NCI-H748 treated with DMSO at 0.1 percent for 48 hours (cell line): ENCODE measurements at places on chromosomes 11 and 22.

GRCh38 chr11:130159657-130160497, at the start of gene ST14:
ST14 (plus strand) TSS chr11:130159782; CDS start chr11:130159980, 198 bp downstream.
- no peak for DNase-seq

- DNase-seq: no peak
Observed at GRCh38 chr11:130892861-130893260, 23.4 kb downstream of the SNX19 start.

- no peak for DNase-seq
Observed at GRCh38 chr22:38298312-38299005, 18.8 kb downstream of the CSNK1E start.

DNA sequence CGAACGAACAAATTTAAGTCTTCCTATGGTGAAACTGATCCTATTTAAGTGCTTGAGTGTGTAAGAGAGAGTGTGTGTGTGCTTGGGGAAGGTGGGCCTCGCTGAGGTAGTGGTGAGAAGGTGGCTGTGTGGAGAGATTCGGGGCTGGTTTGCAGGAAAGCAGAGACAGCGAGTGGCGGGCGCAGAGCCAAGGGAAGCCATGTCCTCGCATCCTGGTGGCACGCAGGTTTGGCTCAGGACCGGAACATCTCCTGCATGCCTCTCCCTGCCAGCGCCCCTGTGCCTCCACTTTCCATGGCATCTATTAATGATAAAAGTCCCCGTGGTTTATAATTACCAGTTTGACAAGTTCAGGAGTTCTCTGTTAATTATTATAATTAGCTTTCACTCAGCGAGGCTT, 383.1 kb upstream of the CADM1 start:
- DNase-seq: no peak

DNA sequence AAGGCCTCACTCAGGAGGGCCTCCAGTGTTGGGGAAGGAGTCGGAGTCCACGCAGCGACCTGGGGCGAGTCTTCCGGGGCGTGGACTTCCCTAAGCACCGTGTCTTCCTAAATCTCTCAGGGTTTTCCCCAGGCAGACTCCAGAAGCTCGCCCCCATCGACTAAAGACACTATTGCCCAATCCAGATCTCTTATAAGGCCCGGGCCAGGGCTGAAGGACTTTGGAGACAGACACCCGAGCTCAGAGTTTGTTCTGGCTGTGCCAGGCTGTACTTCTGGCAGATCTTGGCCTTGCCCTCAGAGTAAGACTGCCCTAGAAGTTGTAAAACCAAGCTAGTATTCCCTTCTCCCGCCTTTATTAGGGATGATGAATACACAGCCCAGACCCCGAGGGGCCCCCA, 191.4 kb downstream of the BUD13 start:
- DNase-seq: no peak

GRCh38 chr22:48301908-48302307, 1525.8 kb downstream of the BRD1 start:
- DNase-seq: no peak

GRCh38 chr11:108726077-108726800, 61.4 kb downstream of the DDX10 start:
- no peak for DNase-seq

DNA sequence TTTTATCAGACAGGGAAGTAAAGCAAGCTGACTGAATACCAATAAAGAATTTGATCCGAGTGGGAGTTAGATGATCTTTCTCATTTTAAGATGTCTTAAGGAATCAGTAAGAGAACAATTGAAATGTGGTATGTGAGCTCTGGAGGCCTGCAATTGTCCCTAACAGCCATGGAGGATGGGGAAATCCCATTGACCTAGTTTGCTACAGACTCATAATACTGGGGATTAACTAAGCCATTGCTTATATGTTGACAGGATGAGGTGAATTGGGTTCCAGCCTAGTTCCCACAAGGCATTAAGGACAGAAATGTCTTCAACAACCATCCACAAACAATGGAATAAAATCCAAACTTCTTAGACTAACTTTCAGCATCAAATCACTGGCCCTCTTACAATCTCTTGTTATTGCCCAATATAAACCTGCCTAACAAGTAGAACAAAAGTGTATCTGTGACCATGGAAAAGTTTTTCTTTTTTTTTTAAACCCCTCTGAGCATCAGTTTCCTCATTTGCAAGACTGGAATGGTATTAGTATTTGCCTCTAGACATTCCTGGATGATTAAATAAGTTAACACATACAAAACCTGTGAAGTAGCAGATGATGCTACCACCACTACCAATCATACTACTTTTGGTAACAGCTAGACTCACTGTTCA, 773.2 kb downstream of the DLG2 start:
- DNase-seq: no peak

- peak; percentile 7 for DNase-seq
Observed at GRCh38 chr22:22422629-22423112, 85.9 kb downstream of the ZNF280B start.

GRCh38 chr11:123484448-123484847, 54.4 kb downstream of the GRAMD1B start:
- DNase-seq: no peak

- DNase-seq: no peak
Observed at GRCh38 chr22:42855211-42855610, 1.9 kb downstream of the ARFGAP3 start.

GRCh38 chr11:20351136-20351535, 12.4 kb upstream of the HTATIP2 start:
- no peak for DNase-seq

DNA sequence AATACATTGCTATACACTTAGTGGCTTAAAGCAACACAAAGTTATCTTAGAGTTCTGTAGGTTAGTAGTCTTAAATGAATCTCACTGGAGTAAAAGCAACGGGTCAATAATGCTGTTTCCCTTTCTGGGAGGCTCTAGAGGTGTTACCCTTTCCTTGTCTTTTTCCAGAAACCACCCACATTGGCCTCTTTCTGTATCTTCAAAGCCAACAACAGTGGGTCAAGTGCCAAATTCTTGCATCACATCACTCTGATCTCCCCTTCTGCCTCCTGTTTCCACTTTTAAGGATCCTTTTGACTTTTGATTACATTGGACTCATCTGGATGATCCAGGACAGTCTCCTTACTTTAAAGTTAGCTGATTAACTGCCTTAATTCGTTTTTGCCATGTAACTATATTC, 93.6 kb downstream of the DDX10 start:
- DNase-seq: no peak

GRCh38 chr11:43738600-43739409, 58.3 kb downstream of the HSD17B12 start:
- DNase-seq: no peak

DNA sequence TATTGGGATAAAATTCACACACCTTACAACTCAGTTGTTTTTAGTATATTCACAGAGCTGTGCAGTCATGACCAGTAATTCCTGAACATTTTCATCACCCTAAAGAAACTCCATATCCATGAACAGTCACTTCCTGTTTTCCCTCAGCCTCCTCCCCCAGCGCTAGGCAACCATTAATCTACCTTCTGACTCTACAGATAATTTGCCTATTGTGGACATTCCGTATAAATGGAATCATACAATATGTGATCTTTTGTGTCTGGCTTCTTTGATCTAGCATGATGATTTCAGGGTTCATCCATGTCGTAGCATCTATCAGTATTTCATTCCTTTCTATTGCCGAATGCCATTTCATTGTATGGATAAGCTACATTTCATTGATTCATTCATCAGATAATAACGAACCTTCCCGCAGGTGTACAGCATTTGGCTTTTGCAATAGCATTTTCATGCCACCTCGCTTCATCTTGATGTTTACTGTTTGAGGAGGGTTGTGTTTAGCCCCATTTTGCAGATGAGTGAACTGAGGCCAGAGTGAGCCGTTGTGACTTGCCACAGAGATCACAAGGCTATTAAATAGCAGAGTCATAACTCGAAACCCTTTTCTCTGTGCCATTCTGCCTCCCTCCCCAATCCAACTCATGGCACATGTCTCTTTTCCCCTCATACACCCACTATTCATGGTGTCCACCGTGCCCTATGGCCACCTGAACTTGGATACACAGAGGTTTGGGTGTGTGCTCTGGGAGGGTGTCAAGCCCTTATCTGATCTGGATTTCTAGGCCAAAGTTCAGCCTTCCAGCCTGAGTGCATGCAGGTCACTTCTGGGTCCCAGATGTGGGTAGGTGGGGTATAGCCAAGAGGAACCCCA, 11.1 kb upstream of the MYH9 start:
- no peak for DNase-seq

DNA sequence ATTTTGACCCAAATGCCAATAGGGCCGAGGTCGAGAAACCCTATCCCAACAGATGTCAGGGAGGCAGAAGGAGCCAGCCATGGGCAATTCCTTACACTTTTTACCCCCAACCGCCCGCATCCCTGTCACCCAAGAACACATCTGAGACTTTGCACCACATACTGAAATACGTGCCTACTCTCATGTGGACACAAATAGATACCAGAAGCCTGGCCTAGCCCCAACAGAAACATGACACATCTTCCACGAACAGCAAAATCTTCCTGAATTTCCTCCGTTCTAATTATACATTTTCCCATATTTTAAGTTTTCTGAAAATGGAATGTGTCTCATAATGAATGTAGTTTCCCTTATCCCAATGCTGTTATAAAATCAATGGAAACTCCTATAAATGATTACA, 64.7 kb downstream of the SLC1A2 start:
- no peak for DNase-seq

DNA sequence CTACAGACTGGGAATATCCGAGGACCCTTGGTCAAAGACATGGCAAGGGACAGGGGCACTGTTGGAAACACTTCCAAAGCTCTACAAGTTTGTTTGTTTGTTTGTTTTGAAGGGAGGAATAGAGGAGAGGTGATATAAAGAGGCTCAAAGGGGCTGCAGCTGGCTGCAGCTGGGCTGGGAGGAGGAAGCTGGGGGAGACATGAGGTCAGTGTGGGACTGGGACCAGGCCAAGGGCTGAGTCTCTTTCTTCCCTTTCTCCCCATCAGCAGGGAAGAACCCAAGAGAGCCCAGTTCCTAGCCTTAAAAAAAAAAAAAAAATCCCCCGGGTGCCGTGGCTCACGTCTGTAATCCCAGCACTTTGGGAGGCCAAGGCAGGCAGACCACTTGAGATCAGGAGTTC, 5.0 kb downstream of the RHOG start:
- DNase-seq: no peak

GRCh38 chr11:122126024-122126688, 10.1 kb upstream of the BLID start:
- no peak for DNase-seq

- DNase-seq: no peak
Observed at GRCh38 chr11:47573321-47573720, 5.4 kb downstream of the KBTBD4 start.

DNA sequence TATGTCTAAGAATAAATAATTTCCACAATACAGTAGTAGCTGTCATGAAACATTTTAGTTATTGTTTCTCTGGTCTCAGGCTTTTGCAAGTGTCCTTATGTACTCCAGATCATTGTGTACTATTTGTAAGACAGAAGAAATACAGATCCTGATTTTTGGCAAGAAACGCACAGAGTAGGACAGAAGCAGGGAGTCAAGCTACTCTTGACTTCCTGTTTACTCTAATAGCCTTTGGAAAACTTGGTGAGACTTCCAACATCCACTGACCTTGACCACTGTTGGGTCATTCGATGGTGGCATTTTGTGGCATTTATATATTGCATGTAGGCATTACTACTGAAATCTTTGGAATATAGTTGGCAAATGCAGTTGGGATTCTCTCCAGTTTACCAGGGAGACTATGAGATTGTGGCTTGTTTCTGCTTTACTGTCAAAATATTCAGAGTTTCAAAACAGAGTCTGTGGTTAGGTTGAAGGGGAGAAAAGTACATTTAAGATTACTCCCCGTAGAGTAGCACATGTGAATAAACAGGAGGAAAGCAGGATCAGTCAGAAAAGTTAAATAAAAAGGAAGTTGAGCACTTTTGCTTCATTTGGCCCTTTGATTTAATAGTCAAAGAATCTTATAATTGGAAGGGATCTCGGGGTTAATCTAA, 726.1 kb upstream of the CCDC90B start:
- DNase-seq: no peak

DNA sequence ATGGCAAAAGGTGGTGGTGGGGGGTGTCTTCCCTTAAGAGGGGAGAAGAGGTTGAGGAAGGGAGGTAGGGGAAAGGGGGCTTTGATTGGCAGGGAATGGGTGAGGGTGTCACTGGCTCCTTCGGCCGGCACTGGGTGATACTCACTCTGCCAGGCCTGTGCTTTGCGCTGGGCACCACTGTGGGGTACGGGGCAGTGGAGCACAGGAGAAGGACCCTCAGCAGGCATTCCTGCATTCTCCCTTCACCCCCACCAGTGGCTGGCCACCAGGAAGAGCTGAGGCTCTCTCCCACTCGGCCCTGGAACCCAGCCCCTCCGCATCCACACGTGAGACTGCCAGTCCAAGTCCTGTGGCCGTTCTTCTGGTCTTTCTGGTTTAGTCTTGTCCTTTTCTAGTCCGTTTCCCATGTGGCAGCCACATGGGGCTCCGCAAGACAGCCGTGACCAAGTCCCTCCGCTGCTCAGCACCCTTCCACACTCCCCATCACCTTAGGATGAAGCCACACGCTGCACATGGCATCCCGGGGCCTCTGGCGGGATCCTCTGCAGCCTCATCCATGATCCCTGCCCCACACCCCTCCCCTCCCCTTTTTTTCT, 8.0 kb downstream of the CAPN5 start:
- no peak for DNase-seq

DNA sequence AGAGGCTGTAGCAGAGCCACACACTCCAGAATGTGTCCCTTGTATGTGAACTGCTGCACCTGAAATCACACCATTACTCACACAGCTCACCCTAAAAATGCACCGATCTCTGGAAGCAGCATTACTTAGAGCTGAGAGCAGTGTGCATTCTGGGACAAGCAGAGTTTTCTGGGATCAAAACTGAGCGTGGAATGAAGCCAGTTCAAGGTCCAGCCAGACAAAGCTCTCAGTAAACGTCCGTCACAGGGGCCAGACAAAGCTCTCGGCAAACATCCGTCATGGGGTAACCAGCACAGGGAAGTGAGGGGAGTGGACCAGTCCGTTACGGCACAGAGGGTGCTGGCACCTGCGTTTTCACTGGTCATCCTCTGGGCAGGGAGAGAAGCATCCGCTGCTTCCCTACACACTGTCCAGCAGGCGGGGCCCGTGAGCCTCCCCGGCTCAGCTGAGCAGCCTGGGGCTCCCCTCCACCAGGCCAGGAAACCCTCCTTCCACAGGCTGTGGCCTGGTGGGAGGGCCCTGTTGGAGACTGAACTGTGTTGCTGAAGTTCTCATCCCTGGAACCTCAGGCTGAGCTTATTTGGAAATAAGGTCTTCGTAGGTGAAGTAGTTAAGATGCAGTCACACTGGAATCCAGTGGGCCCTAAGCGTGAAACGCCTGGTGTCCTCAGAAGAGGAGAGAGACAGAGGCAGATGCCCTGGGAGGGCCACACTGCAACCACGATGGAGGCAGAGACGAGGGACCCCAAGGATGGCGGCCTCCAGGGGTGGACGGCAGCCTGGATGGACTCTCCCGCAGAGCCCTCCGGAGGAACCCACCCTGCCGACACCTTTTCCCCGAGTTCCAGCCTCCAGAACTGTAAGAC, 883.9 kb downstream of the BRD1 start:
- no peak for DNase-seq

- no peak for DNase-seq
Observed at GRCh38 chr11:794766-795633, 3.1 kb downstream of the SLC25A22 start.
